ENCODE measurements at places on chromosomes 16 and 17. TPM values are rescaled to one million over a fixed set of nuclear protein-coding genes. Genes with fewer than 3 reads are reported as not detected.

DNA sequence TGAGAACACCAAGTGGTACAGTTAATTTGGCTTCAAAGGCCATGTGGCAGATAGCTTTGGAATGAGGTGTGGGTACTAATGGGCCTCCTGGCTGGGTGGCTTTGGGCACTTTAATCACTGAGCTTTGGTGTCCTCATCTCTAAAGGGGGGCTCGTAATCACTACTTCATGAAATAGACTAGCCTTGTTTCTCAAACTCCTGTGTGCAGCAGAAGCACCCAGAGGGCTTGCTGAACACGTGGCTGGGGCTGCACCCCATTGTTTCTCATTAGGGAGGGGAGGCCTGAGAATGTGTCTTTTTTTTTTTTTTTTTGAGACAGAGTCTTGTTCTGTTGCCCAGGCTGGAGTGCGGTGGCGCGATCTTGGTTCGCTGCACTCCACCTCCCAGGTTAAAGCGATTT is 5.8 kb downstream of the EPN2 start:
- no peak for DNase-seq

GRCh38 chr16:48378836-48379235 is 6.4 kb downstream of the SIAH1 start:
- DNase-seq = no peak

GRCh38 chr16:85157813-85158742 is 45.8 kb upstream of the CIBAR2 start:
- DNase-seq = peak; percentile 62

GRCh38 chr17:40910441-40910841 is 25.4 kb upstream of the KRT20 start:
- DNase-seq = no peak

DNA sequence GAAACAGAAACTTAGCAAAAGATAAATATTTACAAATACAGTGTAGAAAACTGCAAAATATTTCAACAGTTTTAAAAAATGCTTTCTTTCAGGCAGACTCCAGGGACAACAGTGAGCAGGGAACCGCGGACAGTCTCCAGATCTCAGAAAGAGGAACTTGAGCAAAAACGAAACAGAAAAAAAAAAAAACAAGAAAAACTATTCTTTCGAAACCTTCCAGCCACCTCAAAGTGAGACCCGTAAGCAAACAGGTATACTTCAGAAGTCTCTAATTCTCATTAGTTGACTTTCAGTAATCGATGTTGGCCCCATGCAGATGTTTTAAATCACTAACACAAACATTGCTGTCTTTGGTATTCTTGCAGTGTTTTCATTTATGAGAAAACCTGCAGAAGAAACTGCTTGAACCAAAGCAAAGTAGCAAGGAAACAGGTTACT is 15.7 kb upstream of the CCL1 start:
- no peak for DNase-seq

The GRAPL gene
- 10.7 TPM for total RNA-seq

The TOX3 gene
- total RNA-seq = 16.2 TPM

The TAC4 gene
- 0.47 TPM for total RNA-seq
